Left renal pelvis (tissue), 4 donors: ENCODE measurements at places on chromosomes 7 and 10. TPM values are rescaled to one million over a fixed set of nuclear protein-coding genes. Genes with fewer than 3 reads are reported as not detected.

DNA sequence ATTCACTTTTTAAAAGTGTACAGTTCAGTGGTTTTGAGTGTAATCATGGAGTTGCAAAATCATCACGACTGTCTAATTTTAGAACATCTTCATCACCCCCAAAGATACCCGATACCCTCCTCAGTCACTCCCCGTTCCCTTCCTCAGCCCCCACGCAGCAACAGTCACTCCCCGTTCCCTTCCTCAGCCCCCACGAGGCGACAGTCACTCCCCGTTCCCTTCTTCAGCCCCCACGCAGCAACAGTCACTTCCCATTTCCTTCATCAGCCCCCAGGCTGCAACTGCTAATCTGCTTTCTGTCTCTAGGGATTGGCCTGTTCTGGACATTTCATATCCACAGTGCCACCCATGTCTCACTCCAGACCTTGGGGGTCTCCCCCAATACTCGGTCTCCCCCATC is 161.6 kb upstream of the PPP2R2D start:
- no peak for DNase-seq

DNA sequence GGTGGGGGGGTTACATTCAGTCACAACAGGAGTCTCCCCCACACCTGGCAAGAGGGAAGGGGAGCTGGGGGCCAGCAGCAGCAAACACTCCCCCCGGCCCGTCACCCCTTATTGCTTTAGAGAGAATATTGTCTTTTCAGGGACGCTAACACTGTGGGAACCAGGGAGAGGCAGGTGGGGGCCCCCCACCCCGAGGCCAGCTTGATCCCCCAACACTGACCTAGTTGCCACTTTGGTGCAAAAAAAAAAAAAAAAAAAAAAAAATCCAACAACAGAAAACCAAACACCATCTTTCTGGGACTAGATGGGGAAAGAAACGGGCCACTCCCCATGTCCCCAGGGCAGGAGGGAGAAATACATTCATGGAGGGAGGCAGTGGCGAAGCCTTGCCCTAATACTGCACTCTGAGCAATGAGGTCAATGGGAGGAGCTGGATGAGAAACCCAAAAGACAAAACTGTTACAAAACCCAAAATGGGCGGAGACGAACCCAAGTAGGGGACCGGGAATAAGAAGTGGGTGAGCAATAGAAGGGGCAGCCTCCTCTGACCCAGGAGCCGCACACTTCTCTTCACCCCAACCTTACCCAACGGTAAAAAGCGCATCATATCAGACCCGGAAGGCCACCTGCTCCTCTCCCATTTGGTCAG is 6.5 kb downstream of the GNB2 start:
- no peak for DNase-seq

DNA sequence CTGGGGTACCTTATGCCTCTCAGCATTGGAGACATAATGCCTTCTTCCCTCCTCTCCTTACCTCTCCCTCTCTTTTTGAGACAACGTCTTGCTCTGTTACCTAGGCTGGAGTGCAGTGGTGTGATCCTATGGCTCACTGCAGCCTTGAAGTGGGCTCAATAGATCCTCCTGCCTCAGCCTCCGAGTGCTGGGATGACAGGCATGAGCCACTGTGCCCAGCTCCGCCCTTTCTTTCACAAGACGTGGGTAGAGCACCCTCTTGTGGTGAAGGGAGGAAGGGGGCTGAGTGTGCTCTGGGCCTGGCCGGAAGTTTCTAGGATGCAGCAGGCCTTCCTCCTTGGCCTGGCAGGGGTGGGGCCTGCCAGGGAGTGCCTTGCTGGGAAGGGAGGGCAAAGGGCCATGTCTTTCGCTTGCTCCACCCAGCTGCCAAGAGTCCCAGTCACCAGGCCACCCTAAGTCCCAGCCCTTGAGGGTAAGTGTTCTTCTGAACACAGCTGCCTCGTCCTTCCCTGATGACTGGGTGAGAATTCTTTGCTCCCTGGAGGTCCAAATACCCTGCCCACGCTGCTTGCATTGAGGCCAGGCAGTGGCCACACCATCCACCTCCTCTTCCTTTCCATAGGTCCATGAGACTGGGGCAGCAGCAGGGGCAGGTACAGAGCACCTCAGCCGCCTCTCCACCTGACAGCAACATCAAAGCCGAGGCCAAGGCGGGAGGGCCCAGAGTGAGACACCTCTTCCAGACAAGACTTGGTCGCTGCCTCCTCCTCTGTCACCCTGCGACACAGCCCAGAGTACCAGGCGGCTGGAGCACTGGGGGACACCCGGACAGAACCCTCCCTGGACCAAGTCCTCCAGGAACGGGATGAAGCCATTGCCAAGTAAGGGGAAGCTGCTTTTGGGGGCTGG is 3.7 kb downstream of the ABHD11 start:
- DNase-seq, result no peak

- peak; percentile 91 for DNase-seq
These were observed at the start of gene MICU1 for GRCh38 chr10:72625608-72626443. Gene MICU1 (minus strand): TSS chr10:72626079. CDS start chr10:72566793, 59,286 bp downstream.

DNA sequence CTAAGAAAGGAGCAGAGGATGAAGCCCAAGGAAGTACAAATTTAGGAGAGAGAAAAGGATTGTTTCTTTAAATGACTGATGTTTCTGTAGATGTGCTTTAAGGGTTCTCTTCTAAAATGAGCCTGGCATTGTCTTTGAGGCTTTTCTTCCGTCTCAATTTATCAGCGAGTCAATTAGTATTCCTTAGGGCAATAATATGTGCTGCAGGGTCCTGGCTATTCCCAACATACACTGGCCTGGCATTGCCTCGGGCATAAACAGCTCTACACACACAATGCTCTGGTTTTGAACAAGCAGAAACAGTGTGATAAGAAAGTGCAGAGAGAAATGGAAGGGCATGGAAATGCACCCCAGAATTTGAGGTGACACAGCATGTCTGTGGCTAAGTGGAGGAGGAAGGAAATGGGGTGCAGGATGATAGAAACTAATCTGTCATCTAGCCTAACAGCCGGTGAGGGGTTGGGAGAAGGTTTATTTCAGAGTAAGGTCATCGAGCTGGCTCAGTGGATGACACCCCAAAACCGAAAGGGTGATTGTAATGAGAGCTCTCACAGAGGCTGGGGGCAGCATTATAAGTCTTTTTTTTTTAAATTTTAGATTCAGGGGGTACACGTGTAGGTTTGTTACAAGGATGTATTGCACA is 67.5 kb upstream of the ARHGAP21 start:
- no peak for DNase-seq

DNA sequence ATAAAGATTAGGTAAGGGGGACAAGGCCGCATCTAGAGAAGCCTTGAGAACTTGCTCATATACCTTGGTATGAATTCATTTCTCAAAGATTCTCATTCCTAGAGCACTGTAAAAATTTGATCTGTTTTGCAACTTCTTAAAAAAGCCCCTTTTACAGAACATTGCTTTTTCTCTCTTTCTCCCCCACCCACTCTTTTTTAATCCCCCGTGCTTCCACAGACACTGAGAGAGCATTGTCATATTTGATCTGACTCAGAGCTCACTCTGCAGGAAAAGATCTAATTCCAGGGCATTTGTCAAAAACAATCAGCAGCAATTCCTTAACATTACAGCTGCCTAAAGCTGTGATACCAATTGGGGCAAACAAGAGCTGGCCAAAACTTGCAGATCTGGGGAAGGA is 92.0 kb downstream of the ARHGAP22 start:
- DNase-seq, result no peak

DNA sequence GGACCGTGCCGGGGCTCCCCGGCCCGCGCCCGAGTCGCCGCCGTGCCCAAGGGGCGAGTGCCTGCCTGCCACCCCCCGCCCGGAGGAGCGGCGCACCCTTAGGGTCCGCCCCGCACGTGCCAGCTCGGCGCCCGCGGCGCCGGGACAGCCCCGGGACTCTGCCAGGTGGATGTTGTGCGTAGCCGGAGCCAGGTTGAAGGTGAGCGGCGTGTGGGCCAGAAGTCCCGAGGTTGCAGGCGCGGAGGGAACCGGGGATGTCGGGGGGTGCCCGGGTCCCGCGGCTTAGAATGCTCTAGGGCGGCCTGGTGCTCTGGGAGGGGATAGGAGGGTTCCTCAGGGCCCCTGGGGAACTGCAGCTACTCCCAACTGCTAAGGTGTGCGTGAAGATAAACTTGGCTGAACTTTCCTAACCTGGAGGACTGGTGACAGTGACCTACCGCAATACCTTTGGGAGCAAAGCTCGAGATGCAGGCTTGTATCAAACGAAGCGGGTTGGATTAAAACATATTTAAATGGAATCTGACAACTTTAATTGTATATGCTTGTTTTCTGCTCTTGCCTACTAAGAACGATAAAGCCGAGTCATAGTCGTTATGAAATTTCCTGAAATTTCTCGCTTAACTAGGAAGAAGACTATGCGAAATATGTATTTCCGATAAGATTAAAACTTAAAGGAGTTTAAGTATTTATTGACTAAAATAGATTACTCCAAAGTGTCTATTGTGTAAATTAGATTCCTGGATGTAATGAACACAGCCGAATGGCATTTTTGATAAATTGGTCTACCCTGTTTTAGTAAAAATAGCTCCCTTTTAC is at the start of gene CUX1:
CUX1 (plus strand) TSS at position 156 of the 816 bp plus-strand sequence; CDS start at position 170, 14 bp downstream.
- no peak for DNase-seq

DNA sequence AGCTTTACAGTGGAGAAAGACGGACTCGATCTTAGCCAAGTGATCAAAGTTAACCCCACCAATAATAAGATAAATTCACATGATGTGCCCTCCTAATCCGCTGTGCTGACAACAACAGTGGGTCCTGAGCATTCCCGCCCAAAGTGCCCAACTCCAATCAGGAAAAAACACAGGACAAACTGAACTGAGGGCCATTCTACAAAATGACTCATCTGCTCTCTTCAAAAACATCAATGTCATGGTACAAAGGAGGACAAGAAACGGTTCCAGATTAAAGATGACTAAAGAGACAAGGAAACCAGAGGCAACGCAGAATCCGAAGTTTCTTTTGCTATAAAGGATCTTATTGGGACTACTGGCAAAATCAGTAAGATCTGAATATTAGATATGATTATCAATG is 79.4 kb downstream of the CTBP2 start:
- no peak for DNase-seq

GRCh38 chr7:130970696-130971095 is 236.7 kb upstream of the KLF14 start:
- no peak for DNase-seq

DNA sequence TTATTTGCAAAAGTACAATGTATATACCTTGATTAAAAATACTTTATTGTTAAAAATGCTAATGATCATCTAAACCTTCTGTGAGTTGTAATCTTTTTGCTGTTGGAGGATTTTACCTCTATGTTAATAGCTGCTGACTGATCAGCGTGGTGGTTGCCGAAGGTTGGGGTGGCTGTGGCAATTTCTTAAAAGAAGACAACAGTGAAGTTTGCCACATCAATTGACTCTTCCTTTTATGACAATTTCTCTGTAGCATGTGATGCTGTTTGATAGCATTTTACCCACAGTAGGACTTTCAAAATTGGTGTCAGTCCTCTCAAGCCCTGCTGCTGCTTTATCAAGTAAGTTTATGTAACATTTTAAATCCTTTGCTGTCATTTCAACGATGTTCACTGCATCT is 16.9 kb upstream of the ENTPD1 start:
- DNase-seq, result no peak

DNA sequence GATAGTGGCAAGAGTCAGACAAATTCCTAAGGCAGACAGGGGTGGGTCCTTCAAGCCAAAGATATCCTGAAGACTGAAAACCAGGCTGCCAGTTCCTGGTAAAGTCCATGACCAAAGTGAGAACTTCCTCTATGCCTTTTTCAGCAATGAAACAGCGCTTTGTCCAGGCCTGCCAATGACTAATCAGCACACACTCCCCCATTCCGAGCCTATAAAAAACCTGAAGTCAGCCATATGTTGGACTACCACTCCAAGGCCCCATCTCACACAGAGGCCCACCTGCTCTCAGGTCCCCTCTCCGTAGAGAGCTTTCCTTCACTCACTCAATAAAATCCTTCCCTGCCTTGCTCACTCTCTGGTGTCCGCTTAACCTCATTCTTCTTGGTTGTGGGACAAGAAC is 402.2 kb downstream of the ANKRD7 start:
- DNase-seq, result no peak

- no peak for DNase-seq
These were observed 369.0 kb downstream of the MAGI2 start for GRCh38 chr7:79084423-79084822.

DNA sequence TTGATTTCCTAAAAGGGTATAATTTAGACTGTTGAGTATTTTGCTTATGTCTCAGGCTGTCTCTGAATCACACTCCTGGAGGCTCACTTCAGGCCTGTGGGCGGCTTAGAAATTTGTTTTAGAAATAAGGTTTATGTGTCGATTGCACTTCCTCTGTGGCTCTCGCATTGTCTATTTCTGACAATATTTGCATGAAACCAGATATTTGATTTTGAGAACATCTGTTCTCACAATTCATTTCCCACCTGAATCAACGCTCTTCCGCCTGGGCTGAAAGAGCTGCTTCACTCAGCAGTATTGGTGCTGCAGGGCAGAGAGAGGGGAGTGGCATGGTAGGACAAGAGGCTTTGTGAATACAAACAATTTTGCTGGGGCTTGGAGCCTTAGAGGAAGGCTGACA is 262.0 kb downstream of the ADRA2A start:
- DNase-seq, result no peak

- no peak for DNase-seq
These were observed 31.1 kb downstream of the SCART1 start for GRCh38 chr10:133484818-133485217.

GRCh38 chr7:55052741-55053427 is 34.1 kb downstream of the EGFR start:
- DNase-seq, result no peak

- DNase-seq, result no peak
These were observed 18.6 kb upstream of the ADGRA1 start for GRCh38 chr10:133069033-133069525.

DNA sequence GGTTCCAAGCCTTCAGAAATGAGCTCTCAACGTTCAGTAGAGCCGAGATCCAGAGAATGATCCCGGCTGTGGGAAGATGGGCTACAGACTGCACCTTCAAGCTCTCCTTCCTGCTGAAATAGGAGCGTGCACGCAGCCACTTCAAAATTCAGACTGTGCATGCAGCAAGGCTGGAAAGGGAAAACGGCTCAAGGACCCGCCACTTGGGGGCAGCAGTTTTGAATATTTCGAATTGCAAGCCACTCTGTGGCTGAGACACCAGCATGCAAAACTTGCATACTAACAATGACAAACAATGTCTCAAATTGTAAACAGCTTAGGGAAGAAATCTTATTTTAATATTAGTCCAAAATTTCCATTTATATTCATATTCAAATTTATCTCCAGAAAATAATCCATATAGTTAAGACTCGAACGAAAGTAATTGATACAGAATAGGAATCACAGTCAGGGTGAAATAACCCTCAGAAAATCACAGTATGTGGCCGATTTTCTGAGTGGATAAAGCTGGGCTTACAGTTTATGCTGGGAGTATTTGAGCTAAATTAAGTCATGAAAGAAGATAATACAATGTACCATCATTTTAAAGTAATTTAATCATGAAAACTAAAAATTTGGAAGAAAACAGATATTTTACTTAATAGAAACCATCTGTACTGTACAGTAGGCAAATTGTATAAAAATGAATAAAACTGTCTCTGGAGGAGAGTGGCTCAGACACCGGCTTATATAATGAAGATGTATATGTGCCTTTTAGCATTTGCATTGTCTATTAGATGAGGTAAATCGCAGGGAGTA is 137.9 kb upstream of the MKI67 start:
- DNase-seq, result no peak

GRCh38 chr10:78491812-78492211 is 458.1 kb downstream of the RPS24 start:
- no peak for DNase-seq

GRCh38 chr10:127408112-127408710 is 140.9 kb upstream of the NPS start:
- DNase-seq, result no peak

FAM24B gene
- 7.8 TPM for polyA plus RNA-seq

MOGAT3 gene
- polyA plus RNA-seq, result 0.10 TPM

MKLN1 gene
- polyA plus RNA-seq, result 38.8 TPM

CRYGN gene
- 3.5 TPM for polyA plus RNA-seq

GBX1 gene
- not detected for polyA plus RNA-seq

PLXNA4 gene
- polyA plus RNA-seq, result 15.1 TPM

SLC26A4 gene
- polyA plus RNA-seq, result 6.8 TPM

CDHR1 gene
- 0.14 TPM for polyA plus RNA-seq
